ENCODE measurements at places on chromosomes 2 and 18.

- DNase-seq, result no peak
These were observed 88.5 kb downstream of the FIGN start for GRCh38 chr2:163647300-163647699.

- DNase-seq, result no peak
These were observed 3.7 kb upstream of the SPEG start for GRCh38 chr2:219430633-219431615.

GRCh38 chr2:123153041-123153440, 872.0 kb upstream of the CNTNAP5 start:
- DNase-seq, result no peak

DNA sequence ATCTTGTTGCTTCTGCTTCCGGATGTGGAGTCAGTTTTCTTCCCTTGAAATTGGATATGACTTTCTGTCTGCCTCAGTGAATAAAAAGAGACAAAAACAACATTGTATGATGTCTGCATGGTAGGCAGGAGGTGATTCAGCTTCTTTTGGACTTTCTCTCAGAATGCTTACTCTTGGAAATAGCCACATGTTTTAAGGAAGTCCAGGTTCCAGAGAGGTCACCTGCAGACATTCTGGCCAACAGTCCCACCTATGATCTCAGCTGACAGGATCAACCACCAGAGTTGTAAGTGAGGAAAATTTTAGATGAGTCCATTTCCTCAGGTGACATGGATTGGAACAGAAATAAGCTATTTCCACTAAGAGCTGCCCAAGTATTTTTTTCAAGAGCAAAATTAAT, 508.7 kb upstream of the FAM98A start:
- DNase-seq, result no peak

DNA sequence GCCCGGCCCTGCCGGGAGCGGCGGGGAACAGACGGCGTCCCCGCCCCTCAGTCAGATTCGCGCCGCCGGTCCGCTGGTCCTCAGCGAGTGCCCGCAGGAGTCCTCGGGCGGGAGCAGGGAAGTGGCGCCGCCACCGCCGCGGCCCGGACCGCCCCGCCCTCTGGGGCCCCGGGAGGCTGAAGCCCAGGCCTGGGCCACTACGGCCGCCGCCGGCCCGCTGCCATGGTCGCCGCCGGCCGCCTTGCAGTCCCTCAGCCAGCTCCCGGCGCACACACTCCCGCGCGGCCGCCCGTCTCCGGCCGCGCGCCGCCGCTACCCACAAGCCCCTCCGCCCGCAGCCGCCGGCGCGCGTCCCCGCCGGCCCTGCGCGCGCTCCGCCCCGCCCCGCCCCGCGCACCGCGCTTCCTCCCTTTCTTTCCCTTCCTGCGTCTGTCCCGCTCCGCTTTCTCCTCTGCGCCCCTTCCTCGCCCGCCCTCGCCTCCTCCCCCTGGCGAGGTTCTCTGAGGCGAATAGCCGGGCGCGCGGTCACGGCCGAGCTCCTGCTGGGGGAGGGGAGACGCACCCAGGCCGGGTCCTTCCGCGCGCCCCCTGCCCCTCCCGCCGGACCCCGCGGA, at the start of gene ROCK2:
Gene ROCK2 (minus strand): TSS at position 295 of the 614 bp plus-strand sequence. CDS start 500 bp downstream, outside the sequence.
- DNase-seq, result peak; percentile 40

- no peak for DNase-seq
These were observed 76.0 kb downstream of the EMX1 start for GRCh38 chr2:72993147-72993932.

- no peak for DNase-seq
These were observed 26.1 kb downstream of the KIF5C start for GRCh38 chr2:148901142-148901541.

DNA sequence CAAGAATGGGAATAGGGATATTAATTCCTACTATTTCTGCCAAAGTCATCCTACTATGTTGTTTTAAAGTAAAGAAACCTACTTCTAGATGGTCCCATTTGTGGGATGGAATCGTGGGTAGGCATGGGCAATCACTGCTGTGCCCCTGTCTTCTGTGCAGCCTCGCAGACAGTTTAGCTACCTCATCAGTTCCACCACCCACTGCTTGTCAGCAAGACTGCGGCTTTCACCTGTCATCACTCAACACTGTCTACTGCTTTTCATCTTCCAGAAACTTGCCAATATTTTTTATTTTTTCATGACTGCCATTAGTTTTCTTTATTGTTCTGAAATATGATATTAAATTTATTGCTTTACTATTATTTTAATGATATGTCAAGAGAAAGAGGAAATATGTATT, 368.1 kb upstream of the KYNU start:
- no peak for DNase-seq

- DNase-seq, result no peak
These were observed 12.7 kb upstream of the CDH2 start for GRCh38 chr18:28189400-28190239.

- no peak for DNase-seq
These were observed 118.7 kb downstream of the VAPA start for GRCh38 chr18:10032331-10033015.

DNA sequence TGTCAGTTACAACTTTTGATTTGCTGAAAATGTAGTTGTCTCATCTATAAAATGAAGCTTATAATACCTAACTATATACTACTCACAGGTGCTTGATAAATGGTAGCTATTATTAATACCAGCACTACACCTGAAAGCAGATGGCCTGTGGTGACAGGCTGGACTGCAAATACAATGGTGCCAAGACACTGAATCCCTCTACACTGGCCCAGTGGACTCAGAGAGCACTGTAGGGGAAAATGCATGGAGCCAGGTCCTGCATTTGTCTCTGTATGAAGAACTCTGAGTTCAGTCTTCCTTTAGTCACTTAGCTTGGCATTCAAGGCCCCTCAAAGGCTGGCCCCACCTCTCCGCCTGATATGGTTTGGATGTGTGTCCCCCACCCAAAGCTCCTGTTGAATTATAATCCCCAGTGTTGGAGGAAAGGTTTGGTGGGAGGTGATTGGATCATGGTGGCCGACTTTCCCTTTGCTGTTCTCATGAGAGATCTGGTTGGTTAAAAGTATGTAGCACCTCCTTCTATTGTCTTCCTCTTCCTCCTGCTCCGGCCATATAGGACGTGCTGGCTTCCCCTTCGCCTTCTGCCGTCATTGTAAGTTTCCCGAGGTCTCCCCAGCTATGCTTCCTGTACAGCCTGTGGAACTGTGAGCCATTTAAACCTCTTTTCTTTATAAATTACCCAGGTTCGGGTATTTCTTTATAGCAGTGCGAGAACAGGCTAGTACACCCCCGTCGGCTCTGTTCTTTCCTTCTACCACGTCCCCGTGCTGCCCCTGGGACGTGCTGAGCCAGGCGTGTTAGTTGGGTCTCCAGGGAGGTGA, 11.1 kb upstream of the NTSR2 start:
- DNase-seq, result no peak

DNA sequence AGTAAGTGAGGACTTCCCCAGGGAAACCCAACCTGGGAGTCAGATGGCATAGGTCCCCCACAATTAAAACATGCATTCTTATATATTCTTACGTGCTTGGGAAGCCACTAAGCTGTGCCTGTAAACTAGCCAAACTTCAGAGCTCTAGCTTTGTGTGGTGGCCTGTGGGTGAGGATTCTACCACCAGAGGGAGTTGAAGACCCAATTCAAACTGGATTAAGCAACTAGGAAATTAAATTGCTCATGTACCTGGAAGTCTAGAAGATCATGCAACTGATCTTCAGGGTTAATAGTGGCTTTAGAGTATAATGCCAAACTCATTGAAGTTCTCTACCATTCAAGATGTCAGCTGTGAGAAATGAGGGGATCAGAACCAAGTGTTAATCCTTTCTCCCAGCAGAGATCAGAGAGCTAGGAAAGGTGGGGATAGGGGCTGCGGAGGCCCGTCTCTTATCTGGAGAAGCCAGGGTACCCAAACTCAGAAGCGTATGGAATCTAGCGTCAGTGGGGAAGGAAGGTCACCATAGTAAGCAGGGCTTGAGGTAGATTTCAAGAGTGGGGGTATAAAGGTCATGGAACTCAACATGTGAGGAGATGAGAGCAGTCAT, 53.2 kb upstream of the CCDC85A start:
- no peak for DNase-seq

DNA sequence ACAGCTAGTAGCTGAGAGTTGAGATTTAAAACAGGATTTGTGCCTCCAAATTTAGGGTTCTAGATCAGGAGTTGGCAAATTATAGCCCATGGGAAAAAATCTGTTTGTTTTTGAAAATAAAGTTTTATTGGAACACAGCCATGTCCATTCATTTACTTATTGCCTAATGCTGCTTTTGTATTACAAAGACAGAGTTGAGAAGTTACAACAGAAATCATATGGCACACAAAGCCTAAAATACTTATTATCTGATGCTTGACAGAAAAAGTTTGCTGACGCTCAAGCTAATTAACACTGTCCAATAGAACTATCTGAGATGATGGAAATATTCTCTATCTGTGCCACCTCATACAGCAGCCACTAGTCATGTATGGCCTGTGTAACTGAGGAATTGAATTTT, 229.1 kb upstream of the RASGRP3 start:
- no peak for DNase-seq

DNA sequence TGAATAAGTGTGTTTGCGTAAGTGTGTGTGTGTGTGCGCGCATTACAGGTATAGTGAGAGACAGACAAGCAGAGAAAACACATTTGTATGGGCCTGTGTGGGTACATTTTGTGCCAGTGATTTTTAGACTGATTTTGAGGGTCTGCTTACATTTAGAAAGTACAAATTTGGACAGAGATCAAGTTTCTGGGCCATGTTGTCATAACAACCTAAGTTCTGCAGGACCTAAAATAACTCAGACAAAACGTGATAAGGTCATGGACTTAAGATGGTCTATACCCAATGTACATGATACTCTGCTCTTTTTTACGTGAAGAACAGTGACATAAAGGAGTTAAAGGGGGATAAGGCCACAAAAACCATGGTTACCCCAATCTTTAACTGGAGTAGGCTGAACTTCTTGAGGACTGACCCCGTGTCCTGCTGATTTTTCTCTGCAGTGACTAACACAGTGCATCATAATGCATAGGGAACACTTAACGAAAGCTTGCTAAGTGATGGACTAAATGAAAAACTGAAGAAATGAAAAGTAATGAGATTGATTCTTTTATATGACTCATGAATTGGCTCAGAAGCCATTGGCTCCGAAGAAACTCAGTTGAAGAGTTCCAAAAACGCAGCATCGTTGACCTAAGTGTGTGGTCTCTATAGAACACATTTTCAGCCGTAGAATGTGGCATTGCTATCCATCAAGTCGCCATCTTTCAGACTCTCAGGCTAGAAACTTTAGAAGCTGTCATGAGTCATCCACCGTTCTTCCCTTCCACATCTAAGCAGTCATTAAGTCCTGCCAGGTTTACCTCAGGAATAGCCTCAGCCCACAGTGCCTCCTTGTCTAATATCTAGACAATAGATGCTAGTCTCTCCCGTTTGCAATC, 61.6 kb upstream of the NCOA1 start:
- DNase-seq, result no peak

DNA sequence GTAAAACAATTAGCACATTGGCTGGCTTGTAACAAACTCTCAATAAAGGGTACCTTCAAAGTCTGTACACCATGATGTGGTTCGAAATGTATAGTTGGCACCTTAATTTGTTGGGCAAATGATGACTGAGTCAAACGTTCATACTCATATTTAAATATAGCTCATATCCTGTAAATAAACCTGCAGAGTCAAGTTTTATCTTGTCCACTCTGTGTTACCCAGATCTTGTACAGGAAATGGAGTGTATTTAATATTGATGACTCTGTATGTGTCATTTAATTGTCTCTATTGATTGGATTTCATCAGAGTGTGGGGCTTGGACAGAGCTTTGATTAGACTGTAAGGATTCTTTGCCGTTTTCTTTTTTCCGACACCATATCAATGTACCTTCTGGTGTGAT, 805.6 kb upstream of the ZEB2 start:
- DNase-seq, result no peak

All from cortex of kidney (tissue), 1 donor.